Amygdala (tissue), 56 donors: ENCODE measurements at places on chromosomes 13 and 19.

GRCh38 chr19:4814625-4815425, 16.7 kb downstream of the TICAM1 start:
- DNase-seq: no peak

DNA sequence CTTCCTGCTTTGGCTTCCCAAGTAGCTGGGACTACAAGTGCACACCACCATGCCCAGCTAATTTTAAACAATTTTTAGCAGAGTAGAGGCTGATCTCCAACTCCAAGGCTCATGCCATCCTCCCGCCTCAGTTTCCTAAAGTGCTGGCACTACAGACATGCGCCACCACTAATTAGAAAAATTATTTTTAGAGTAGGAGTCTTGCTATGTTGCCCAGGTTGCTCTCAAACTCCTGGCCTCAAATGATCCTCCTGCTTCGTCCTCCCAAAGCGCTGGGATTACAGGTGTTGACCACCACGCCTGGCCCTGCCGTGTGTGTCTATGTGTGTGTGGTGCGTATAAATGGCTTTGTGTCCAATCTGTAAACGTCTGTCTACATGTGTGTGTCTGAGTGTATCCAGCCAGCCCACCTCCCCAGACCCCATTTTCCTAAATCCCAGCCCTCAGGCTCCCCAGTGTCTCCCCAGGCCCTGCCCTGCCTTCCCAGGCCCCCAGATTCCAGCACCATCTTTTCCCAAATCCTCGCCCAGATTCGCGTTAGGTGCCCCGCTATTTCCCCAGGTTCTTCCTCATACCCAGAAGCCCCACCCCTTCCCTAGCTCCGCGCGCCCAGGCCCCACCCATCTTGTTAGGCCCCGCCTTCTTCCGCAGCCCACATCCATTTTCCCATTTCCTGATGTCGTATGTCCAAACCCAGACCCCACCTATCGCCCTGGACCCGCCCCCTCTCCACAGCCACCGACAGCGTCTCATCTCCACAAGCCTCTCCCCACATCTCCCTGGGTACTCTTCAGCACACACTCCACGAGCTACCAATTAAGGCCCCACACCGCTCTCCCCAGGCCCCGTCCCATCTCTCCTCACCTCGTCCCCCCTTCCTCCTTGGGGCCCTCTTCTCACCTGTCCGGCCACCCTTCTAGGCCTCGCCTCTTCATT, 24.9 kb downstream of the SLC8A2 start:
- no peak for DNase-seq

- DNase-seq: no peak
These were observed 342.4 kb downstream of the KCNRG start for GRCh38 chr13:50357586-50358118.

- DNase-seq: no peak
These were observed 22.5 kb downstream of the NKPD1 start for GRCh38 chr19:45138303-45138751.

DNA sequence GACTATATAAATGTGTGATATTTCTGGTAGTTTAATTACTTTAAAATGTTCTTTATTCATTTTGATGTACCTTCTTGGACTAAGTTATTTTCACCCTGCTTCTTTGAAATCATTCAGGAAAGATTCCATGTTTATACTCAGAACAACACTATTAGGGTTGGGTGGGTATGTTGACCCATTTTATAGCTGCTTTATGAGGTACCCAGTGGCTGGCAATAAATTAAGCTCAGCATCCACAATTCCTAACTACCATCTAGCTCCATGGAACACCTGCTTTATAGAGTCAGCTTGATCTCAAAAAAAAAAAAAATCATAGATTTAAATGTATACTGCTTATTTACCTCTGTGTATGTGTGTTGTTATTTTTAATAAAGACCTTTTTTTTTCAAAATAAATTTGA, 78.9 kb upstream of the ZNF91 start:
- DNase-seq: no peak
